ENCODE measurements at places on chromosomes 4 and X.

- no peaks in the 10 kb centered on the region for H3K36me3 ChIP-seq
- peak; percentile 87 for DNase-seq
- no peak overlapping the region for H3K4me3 ChIP-seq
- H3K27ac ChIP-seq: peak overlapping the region; percentile 71
These were observed 182.7 kb downstream of the KDR start for GRCh38 chr4:54942721-54943120.

- no peaks in the 10 kb centered on the region for H3K27me3 ChIP-seq
- no peaks in the 10 kb centered on the region for H3K36me3 ChIP-seq
- no peak for DNase-seq
- H3K27ac ChIP-seq: no peak overlapping the region
- H3K4me1 ChIP-seq: no peaks in the 10 kb centered on the region
These were observed 34.9 kb upstream of the SLC25A14 start for GRCh38 chrX:130304587-130305368.

GRCh38 chrX:75276666-75277065 lies 2.8 kb downstream of the UPRT start:
- H3K4me1 ChIP-seq: peaks cover 7% of the 10 kb centered on the region
- no peak overlapping the region for H3K4me3 ChIP-seq
- no peaks in the 10 kb centered on the region for H3K27me3 ChIP-seq
- no peak for DNase-seq
- H3K27ac ChIP-seq: no peak overlapping the region
- H3K36me3 ChIP-seq: no peaks in the 10 kb centered on the region

DNA sequence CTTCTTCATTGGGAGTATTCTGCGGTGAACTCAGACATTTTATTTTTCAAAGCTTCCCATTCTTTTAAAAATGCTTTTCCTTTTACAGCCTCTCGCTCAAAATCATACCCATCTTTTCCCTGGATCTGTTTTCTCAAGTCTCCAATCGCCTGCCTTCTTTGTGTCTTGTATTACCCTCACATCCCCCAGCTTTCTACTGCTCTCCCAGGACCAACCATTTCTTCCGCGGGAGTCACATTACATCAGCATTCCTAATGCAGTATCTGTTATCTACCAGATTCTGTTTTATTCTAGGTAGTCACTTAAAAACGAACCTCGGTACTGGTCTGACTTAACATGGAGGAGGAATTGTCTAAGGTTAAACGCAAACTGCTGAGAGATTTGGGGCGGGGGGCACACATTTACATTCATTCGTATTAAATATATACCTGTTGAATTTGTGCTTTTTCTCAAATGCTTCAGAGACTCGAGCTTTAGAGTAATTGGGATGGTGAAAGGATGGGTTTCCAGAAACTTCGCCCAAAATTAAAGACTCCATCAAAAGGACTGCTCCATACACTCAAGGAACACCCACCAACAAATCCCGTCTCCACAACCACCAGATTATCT lies 493 bp upstream of the UCHL1 start:
- H3K4me1 ChIP-seq: no peaks in the 10 kb centered on the region
- no peaks in the 10 kb centered on the region for H3K36me3 ChIP-seq
- no peaks in the 10 kb centered on the region for H3K27me3 ChIP-seq

DNA sequence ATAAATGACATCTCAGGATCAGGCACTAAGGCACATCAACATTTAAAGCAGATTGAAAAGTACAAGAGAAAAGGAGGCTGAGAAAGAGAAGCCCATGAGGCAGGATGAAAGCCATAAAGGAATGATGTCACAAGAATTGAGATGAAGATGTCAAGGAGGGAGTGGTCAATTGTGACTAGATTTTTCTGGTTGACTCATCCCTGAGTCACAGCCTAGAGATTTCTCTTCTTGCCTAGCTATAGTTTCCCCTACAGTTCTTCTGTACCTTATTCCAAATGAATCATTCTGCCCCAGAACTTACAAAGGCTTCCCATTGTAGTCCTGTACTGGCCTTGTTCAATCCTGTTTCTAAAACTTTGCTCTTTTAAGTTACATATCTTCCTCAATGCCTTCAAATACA lies 3.4 kb upstream of the USP53 start:
- H3K4me1 ChIP-seq: peaks cover 6% of the 10 kb centered on the region
- DNase-seq: peak; percentile 37
- no peak overlapping the region for H3K27ac ChIP-seq
- H3K36me3 ChIP-seq: peaks cover 6% of the 10 kb centered on the region
- no peaks in the 10 kb centered on the region for H3K27me3 ChIP-seq

DNA sequence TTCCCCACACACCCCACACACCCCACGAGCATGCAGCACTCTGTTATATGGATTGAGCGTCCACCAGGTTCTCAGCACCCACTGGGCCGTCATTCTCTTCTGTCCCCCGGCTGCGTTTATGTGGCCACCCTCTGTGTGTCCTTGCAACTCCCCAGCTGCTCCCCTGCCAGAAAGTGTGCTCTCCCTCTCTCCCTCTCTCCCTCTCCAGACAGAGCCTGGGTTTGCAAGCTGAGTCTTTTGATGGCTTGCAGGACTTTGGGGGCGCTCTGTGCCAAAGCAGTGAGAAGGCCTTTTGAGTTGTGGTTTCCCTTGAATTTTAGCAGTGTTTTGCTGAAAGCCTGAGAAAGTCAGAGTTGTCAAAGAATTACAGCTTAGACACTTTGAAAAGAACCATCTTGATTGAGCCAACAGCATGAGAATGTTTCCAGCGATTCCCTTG lies 173.5 kb downstream of the DCLK2 start:
- no peak overlapping the region for H3K27ac ChIP-seq

GRCh38 chr4:120052856-120053255 lies 13.8 kb downstream of the MAD2L1 start:
- DNase-seq: no peak
- no peaks in the 10 kb centered on the region for H3K27me3 ChIP-seq
- no peak overlapping the region for H3K27ac ChIP-seq
- H3K36me3 ChIP-seq: no peaks in the 10 kb centered on the region
- no peaks in the 10 kb centered on the region for H3K4me1 ChIP-seq
- no peak overlapping the region for H3K4me3 ChIP-seq

DNA sequence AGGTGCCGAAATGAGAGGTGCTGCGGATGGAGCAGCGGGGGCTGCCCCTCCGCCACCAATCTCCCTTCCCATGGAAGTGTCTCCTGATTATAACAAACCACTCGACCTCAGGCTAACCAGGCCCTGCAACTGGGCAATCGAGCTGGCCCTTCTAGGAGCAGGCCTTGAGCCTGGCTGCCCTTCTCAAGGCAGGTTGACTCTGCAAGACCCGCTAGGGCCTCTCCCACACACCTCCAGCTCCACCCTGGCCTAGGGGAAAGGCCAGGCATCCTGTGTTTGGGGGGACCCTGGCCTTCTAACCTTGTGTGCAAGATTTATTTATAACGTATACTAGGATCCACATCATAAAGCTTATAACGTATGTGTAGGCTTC lies 3.7 kb upstream of the BCOR start:
- no peaks in the 10 kb centered on the region for H3K27me3 ChIP-seq
- no peak for DNase-seq

DNA sequence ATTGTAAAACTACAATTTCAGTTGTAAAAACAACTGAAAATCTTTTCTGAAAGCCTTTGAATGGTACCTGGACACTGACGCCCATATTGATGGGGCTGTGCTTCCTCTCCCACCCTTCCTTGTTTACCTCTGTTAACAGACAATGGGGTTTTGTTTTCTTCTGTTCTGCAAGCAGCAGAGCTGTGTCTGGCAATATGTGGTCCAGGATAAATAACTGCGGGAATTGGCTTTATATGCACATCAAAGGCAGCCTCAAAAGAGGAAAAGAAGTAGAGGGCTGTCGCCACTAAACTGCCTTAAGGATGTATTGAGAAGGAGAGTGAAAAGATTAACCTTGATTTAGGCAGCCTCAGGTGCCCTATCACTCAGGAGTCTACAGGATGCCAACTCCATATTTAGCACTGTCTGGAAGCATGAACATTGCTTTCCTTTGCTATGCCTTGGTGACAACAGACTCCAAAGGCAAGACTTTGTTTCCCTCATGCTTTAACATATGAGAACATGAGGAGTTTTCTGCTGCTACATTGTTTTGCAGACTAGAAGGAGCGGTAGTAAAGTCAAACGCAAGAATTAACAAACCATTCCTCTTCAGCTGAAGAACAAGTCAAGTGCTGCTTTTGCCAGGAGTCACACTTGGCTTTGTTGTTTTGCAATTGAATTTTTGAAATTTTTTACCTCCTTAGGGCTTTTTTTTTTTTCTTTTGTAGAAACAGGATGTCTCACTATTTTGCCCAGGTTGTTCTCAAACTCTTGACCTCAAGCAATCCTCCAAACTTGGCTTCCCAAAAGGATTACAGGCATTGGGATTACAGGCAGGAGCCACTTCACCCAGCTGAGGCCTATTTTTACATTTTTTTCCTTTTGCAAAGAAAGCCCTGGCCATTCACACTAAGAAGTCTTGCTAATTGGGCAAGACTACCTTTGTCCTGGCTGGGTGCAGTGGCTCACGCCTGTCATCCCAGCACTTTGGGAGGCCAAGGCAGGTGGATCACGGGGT lies 3.0 kb downstream of the IL21 start:
- no peaks in the 10 kb centered on the region for H3K27me3 ChIP-seq
- DNase-seq: no peak
- no peak overlapping the region for H3K27ac ChIP-seq
- no peaks in the 10 kb centered on the region for H3K36me3 ChIP-seq

- peak overlapping the region; percentile 89 for H3K27ac ChIP-seq
- no peaks in the 10 kb centered on the region for H3K27me3 ChIP-seq
- peak overlapping the region; percentile 80 for H3K4me3 ChIP-seq
- peaks cover 21% of the 10 kb centered on the region for H3K4me1 ChIP-seq
- DNase-seq: peak; percentile 10
- H3K36me3 ChIP-seq: no peaks in the 10 kb centered on the region
These were observed 1.5 kb downstream of the FRYL start for GRCh38 chr4:48778431-48779094.

DNA sequence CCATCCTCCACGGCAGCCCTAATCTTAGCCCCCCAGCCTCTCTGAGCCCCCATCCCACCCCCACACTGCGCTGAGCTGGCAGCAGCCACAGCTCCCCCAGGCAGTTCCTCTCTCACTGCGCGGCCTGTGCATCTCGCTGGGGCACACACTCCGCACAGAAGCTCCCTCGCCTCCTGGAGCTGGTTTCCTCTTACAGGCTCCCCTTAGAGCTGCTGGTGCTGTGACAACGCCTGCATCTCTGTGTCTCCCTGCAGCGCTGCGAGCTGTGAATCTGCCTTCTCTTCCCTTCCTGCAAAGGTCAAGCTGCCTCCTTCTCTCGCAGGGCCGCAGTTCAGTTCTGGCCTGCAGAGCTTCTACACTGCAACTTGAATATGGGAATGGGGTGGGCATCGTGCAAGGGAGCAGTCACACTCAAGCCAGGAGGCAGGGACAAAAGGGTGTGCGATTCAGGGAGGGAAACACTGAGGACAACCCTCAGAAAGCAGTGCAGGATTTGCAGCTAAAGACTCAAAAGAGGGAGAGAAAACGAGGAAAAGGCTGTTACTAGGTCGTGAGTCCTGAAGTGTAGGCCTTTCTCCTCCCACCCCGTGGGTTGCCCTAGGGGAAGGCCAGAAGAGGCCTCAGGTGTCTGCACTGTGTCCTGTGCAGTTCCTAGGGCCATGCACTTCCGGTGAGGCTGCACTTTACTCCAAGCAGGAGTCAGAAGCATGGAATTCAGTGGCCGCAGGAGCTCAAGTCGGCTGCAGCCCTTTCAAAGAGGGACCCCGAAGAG lies 87.0 kb downstream of the BCOR start:
- no peaks in the 10 kb centered on the region for H3K27me3 ChIP-seq
- no peak overlapping the region for H3K27ac ChIP-seq
- no peaks in the 10 kb centered on the region for H3K36me3 ChIP-seq
- no peaks in the 10 kb centered on the region for H3K4me1 ChIP-seq

DNA sequence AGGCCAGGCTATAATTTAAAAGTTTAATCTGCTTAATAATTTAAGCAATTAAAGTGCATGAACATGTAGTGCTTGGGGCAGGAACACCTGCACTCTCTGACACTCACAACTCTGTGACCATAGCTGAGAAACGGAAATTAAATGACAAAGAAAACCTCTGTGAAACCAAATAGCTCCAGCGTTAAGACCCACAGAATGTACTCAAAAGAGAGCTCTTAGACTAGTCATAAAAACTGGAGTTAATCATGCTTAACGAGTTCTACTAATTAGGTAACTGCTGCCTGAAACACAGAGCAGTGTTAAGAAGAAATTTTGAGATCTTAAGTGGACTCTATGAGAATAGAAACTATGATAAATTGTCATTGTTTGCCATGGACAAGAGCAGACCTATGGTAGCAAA lies 174.4 kb upstream of the SPIN4 start:
- no peak for DNase-seq
- peaks cover 5% of the 10 kb centered on the region for H3K4me1 ChIP-seq
- H3K27me3 ChIP-seq: no peaks in the 10 kb centered on the region
- no peaks in the 10 kb centered on the region for H3K36me3 ChIP-seq
- no peak overlapping the region for H3K4me3 ChIP-seq

- DNase-seq: peak; percentile 58
- H3K4me3 ChIP-seq: peak overlapping the region; percentile 99
- peak overlapping the region; percentile 84 for H3K27ac ChIP-seq
- H3K27me3 ChIP-seq: no peaks in the 10 kb centered on the region
These were observed 1.1 kb downstream of the MAML3 start for GRCh38 chr4:140152751-140153418.

DNA sequence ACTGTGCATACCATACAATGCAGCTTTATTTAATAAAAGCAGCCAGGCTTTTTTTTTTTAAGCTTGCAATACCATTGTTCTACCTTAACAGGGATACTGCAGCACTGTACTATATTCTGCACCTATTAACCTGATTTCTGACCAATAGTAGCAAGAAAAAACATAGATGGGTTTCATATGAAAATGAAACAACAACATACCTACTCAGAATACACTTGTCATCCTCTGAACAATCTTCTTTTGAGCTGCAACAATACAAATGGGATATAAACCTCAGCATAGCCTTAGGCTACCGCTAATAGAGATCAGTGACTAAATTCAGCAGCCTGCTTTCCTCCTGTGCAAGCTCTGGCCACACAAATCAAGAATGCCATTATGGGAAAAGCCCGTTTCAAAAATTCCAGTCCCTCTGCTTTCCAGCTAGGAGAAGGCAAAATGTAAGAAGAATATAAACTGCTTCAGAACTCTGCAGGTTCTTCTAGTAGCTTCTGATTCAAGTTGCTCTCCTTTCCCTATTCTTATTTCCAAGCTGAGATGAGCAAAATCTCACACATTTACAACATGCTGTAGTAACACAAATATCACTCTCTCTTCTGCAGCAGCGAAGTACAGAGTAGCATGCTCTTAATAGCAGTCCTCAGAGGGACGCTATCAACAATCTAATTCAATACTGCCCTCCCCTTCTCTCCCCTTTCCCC lies 143.4 kb downstream of the KLHL13 start:
- H3K36me3 ChIP-seq: no peaks in the 10 kb centered on the region
- no peaks in the 10 kb centered on the region for H3K27me3 ChIP-seq

- H3K36me3 ChIP-seq: peaks cover 18% of the 10 kb centered on the region
- peak overlapping the region; percentile 99 for H3K27ac ChIP-seq
- no peaks in the 10 kb centered on the region for H3K27me3 ChIP-seq
These were observed 2.0 kb upstream of the STAG2 start for GRCh38 chrX:123959281-123960063.
